AML-193 (cell line): ENCODE measurements at places on chromosomes 2 and 18.

DNA sequence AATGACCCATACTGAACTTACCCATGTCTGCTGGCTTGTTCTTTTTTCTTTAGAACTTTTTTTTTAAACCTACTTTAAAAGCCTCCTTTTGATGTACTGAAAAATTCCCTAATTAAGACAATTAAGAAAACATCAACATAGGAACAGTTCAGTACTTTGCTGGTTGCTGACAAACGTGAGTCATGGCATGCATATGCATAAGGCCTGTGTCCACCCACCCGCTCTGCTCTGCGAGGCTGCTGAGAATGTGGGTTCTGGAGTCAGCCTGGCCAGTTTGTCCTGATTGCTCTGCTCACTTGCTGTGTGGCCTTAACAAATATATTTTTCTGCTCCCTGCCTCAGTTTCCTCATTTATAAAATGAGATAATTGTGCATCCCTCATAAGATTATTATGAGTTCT is 27.3 kb downstream of the LAMA3 start:
- no peak for DNase-seq

DNA sequence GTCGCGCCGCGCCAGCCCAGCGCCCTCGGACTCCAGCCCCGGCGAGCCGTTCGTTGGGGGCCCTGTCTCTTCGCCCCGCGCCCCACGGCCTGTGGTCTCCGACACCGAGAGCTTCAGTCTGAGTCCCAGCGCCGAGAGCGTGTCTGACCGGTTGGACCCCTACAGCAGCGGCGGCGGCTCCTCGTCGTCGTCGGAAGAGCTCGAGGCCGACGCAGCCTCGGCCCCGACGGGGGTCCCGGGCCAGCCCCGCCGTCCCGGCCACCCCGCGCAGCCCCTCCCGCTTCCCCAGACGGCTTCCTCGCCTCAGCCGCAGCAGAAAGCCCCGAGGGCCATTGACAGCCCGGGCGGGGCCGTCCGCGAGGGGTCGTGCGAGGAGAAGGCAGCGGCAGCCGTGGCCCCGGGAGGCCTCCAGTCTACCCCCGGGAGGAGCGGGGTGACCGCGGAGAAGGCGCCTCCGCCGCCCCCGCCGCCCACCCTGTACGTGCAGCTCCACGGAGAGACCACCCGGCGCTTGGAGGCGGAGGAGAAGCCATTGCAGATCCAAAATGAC is 1.4 kb downstream of the PHLPP1 start:
- DNase-seq = peak; percentile 12

DNA sequence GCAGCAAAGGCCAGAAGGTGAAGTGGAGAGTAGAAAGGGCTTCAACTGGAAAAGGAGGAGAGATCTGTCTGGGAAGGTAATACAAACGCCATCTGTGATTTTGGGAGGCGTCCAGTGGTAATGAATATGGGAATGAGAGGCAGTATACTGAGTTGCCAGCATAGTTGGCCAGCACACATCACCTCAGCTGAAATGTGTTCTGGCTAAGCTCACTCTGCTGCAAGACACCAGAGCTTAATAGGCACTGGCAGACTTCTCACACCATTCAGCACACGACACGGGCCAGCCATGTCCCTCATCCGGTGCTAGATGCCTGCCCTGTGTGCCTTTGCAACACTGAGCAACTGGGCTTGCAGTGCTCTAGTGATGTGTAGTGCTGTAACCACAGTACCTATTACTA is 277.1 kb downstream of the PIEZO2 start:
- no peak for DNase-seq

GRCh38 chr2:116696223-116696622 is 1118.3 kb upstream of the DDX18 start:
- DNase-seq = no peak

DNA sequence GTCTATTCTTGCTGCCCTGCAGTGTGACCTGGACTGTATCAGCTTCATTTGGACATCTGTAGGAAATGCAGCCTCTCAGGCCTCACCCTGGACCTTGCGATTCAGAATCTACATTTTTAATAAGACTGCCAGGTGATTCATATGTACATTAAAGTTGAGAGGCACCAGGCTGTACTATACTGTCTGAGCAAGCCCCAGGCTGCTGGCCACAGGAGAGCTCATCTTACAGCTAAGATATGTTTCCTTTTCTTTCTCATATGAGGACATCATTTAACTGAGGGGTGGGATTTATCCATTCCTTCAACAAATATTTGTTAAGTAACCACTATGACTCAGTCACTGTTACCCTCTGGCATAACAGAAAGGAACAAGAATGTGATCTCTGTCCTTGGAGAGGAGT is 78.2 kb upstream of the GCFC2 start:
- no peak for DNase-seq

GRCh38 chr2:173755798-173756197 is 209.4 kb downstream of the SP3 start:
- DNase-seq = no peak

DNA sequence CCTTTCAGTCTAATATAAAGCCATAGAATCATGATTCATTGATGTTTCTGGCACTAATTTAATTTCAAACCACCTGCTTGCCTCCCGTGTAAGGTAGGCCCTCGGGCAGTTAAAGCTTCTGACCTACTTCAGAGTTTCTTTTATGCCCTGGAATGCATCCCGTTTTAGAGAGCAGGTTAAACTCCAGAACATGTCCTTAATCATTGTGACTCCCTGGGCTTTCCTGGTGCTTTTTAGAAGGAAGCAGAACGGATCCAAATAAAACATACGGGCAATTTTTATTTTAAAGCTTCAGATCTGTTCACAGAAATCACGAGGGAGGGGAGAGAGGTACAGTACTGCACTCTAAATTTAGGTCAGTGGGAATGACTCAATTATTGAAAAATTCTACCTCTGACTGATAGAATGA is 134.8 kb downstream of the GCA start:
- DNase-seq = no peak

DNA sequence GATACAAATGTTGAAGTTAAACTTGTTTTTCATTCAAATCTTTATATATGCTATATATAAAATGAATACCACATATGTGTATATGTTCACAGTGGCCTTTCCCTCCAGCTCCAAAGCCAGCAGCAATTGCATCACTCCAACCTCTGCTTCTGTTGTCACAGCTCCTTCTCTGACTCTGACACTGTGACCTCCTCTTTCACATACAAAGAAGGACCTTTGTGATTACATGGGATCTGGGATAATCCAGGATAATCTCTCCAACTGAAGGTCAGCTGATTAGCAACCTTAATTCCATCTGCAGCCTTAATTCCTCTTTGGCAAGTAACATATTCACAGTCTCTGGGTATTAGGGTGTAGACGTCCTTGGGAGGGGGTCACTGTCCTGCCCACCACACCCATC is 8.4 kb downstream of the FLACC1 start:
- DNase-seq = no peak

DNA sequence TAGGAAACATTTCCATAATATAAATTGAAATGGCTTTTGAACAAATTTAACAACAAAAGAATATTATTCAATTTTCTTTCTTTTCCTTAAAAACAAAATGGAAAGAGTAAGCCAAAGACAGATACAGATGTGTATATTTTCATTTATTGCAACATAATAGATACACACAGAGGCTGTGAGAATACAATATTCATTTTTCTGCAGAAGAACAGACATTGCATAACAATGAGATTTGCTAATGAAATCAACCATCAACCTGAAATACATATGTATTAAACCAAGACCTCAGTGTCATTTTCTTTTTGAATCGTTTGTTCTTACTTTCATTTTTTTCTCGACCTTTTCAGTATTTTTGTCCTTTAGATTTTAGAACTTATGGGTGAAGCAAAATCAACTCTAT is 95.1 kb downstream of the BAZ2B start:
- peak; percentile 58 for DNase-seq

DNA sequence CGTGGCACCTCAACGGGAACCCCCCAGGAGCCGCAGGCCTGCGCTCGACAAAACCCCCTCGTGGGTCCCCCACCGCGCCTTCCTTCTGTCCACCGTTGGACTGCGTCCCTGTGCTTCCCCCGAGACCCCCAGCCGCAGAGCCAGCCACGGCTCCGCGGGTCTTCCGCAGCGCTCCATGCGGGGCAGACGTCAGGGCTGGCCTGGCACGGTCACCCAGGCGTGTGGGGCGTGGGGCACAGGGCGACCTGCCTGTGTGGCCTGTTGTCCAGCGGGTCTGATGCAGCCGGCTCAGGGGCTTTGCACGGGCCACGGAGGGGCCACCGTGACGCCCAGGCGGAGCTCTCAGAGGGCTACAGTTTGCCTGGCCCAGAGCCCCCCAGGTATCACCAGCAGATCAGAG is 11.0 kb downstream of the NFATC1 start:
- no peak for DNase-seq

GRCh38 chr2:17442334-17442733 is 75.9 kb downstream of the RAD51AP2 start:
- DNase-seq = no peak

GRCh38 chr2:71893646-71894045 is 254.0 kb downstream of the CYP26B1 start:
- no peak for DNase-seq

DNA sequence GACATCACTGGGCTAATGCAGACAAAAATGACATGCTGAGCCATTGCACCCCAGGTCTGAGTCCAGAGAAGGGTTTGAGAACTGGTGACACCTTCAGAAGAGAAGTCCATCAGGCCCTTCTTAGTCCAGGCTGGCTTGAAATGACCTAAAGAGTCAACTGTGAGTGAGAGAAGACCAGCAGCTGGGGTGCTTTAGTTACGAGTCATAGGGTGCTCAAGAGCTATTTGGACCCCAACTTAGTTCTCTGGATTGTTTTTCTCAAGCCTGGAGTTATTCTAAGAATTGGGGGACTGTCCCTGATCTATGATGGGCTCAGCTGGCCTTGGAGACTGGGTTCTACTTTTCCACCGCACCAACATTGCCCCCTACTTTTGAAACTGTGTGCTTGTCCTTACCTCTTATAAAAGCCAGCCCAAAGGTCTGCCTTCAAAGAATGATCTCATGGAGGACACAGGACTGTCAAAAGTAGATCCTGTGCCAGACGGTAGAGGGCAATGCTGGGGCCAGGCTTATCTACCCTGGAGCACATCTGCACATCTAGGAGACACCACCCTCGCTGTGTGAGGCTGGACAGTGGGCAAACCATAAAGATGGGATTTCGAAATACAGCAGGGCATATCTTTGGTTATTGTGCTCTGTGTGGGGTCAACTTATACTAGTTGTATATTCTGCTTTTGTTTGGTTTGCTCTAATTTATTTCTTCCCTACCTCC is 333.0 kb upstream of the SLC14A2 start:
- no peak for DNase-seq

GRCh38 chr2:202009581-202009980 is 24.1 kb upstream of the FZD7 start:
- no peak for DNase-seq

DNA sequence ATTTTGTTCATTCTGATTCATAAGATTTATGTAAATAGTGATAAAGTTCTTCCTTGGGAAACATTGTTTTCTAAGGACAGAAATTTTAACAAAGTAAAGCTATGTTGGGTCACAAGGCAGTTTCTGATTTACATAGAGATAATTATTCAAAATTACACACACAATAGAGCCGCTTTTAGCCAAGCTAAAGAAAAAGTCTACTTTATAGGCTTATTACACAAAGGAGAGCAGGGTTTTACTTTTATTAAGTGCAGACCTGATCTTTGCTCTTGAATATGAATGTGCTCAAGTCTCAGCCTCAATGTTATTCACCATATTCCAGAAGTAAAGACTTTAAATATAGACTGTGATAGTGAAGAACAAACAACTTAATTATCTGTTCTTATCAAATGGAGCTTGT is 787.8 kb upstream of the LINC00305 start:
- no peak for DNase-seq

GRCh38 chr18:10687161-10687925 is 161.5 kb downstream of the NAPG start:
- no peak for DNase-seq

GRCh38 chr2:101474731-101475384 is at the start of gene RFX8:
TSS of gene RFX8 (minus strand) at chr2:101475112. CDS start at chr2:101466848, 8,264 bp downstream.
- DNase-seq = peak; percentile 98

GRCh38 chr2:65204461-65205210 is 23.0 kb upstream of the ACTR2 start:
- peak; percentile 95 for DNase-seq

DNA sequence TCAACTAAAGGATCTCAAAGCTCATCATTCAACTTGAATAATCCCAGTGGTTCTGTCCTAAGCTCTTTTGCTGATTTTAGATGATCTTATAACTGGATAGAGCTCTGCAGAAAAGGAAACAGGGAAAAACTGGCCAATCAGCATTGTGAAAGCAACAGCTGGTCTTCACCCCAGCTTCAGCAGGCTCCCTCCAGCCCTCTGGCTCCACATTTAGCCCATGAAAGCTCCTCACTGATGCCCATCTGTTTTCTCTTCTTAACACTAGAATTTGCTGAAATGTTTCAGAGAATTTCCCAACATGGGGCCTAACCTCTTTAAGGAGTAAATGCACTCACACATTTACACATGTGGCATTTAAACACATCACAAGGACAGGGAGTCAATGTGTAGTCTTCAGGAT is 223.3 kb downstream of the CNTNAP5 start:
- DNase-seq = no peak

GRCh38 chr2:15539999-15540398 is 21.1 kb downstream of the NBAS start:
- no peak for DNase-seq

DNA sequence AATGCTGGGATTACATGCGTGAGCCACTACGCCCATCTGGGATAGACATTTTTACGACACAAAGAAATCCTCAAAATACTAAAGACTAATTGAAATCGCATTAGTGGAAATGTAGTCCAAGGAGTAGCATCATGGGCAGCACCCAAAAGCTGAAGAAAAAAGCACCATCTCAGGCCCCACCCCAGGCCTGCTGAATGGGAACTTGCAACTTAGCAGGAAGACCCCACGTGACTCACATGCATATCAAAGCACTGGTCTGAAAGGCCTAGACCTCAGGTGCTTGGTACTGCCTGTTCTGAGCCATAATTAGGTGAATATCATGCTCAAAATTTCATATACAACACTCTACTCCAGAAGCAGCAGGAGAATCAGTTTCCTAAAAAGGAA is 28.9 kb downstream of the SPRED2 start:
- no peak for DNase-seq

DNA sequence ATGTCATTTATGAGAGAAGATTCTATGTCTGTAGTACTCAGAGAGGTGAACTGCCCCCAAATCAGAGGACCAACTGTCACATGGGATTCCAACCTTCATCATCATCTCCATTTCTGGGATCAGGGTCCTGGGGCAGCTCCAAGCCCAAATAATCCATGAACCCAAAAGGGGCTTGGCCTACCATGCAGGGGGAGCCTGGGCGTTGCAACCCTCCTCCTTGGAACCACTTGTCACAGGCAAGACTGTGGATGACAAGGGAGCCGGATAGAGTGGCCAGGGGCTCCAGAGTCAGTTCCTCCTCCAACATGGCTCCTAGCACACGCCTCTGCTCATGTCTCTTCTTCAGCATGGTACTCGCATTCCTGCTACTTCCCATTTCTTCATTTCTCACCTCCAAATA is 7.9 kb downstream of the CTLA4 start:
- DNase-seq = no peak
